ENCODE measurements at places on chromosomes 5 and 9.

DNA sequence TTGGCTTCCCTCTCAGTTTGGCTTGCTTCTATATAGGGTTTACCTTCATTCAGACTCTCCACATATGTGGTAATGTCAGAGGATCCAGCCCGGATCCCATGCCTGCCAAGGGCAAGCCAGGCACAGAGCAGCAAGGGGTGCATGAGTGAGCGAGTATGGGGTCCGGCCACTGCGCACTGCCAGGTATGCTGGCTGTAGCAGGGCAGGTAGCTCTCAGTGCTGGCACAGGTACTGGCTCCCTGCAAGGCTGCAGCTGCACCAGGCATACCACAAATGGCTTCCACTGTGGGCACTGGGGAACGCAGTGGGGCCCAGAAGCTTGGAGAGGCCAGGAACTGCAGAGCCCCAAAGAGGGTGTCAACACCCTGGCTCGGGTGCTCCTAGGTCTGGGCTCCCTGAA lies 86.2 kb downstream of the GIN1 start:
- DNase-seq: no peak

- no peak for DNase-seq
Measured at GRCh38 chr5:53073348-53073747, 36.2 kb downstream of the MOCS2 start.

GRCh38 chr9:127562279-127562796 lies 49.7 kb upstream of the STXBP1 start:
- no peak for DNase-seq

DNA sequence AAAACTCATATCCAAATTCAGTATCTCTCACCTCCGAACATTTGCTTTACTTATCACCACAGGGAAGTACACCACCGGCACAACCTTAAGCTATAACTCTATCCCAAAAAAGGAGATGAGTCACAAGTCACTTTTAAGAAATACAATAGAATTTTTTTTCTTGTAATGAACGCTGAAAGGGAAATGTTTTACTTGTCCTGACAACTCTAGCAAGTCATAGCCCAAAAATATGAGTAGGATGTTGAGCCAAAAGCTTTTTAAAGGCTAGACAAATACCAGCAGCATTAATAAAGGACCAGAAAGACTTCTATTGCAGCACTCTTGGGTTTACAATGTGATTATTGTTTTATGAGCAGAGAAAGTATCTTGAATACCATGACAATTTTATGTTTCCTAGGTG lies 147.3 kb upstream of the FST start:
- no peak for DNase-seq
